ENCODE measurements at places on chromosomes 7 and 10.
A peak's percentile ranks its signal among the peaks of the same experiment; 100 is the strongest.

DNA sequence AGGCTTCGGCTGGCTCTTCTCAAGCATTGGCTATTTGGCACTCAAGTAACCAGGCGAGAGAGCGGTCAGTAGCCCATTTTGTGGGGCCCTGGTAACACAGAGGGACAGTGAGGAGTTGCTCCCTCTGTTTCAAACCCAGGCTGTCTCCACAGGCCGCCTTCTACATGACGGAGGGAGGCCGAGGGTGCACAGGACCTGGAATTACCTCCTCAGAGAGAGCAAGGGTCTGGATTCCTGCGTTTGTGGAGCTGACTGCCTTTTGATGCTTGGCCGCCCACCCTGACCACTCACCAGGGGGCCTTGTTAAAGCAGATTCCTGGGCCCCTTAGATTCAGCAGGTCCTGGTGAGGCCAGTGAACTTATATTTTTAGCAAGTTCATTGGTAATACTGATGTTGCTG, 12.3 kb downstream of the UPP1 start:
- DNase-seq, result no peak

DNA sequence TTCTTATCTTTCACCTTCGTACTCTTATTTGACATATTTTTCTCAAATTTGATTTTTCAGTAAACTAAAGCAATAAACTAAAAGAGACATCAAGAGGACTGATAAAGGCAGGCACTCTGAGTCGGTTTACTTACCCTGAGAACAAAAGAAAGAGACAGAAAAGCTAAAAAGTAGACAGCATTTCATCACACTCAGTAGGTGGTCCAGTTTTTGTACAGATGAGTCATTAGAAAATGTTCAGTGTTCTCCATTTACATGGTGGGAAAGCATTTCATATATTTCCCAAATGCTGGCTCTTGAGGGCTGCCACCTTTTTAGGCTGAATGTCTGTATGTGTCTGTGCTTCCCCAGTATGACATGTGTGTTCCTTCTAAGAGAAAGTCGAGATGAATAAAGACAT, 52.7 kb downstream of the NHLRC2 start:
- DNase-seq, result no peak

DNA sequence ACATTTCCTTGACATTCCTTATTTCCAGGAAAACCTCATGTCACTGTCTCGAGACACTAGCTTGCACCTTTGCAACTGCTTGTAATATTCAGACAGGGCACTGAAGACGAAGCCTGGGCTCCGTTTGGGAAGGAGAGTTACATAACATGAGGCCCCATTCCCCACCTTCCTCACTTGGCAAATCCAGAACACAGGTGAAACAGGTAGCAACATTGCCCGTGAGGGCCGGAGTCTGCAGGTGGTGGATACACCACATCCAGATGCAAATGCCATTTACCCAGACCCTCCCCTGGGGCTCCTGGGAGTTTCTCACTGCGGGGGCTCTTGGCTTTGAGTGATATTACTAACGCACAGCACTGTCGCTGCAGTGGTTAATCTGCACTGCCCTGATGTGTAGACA, 491.0 kb downstream of the PTPRN2 start:
- no peak for DNase-seq

GRCh38 chr7:114930829-114931655, 9.1 kb downstream of the MDFIC start:
- DNase-seq, result no peak

GRCh38 chr7:1058821-1059199, 14.5 kb downstream of the GPR146 start:
- no peak for DNase-seq

- no peak for DNase-seq
Measured at GRCh38 chr7:22653951-22654350, 73.0 kb upstream of the IL6 start.

DNA sequence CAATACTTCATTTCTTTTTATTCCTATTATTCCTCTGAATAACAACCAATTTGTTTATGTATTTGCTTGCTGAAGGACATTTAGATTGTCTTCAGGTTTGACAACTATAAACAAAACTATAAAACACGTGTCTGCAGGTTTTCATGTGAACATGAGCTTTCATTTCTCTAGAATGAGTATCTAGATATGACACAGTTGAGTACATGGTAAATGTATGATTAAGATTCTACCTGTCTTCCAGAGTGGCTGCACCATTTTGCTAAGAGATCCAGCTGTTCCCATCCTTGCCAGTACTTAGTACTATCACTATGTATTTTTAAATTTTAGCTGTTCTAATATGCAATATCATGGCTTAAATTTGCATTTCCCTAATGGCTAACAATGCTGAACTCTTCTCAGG, 10.1 kb downstream of the MCMBP start:
- DNase-seq, result no peak

DNA sequence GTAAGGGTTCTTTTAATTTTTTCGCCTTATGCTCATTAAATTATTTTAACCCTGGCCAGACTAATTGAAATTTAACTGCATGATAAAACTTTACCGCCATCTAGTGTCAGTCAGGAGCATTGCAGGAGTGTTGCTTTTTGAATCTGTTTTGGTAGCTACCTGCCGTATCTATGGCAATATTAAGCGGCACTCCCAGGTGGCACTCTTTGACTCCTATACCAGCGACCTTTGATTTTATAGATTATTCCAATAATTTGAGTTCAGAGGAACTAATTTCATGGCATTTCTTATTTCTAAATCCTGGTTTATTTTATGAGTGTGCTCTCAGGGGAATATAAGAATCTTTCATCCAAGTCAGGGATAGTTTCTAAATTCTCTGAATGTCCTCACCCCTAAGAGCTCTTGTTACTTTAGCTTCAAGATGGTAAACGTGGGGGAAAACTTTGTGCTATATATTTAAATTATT, 198.9 kb downstream of the REEP3 start:
- DNase-seq, result peak; percentile 65

DNA sequence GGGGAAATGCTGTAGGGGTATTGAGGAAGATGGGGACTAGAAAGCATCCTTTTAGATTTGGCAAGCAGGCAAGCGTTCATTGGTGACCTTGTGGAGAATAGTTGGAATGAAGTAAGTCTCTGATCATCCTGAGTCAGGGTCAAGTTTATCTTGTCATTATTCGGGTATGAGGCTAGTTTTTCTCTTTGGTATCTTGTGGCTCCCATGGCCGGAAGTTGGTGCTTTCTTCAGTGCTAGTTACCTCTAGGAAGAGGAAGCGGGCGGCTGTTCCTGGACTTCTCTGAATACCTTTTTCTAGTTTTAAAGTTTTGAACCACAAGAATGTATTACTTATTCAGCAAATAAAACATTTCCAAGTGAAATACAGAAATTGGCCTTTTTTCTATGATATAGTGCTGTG, 9.2 kb downstream of the CREM start:
- no peak for DNase-seq

GRCh38 chr10:82552267-82552666, 677.3 kb downstream of the NRG3 start:
- no peak for DNase-seq

GRCh38 chr10:7734821-7735220, 31.7 kb downstream of the ITIH2 start:
- no peak for DNase-seq

- DNase-seq, result no peak
Measured at GRCh38 chr7:157526913-157527634, 190.3 kb downstream of the DNAJB6 start.

DNA sequence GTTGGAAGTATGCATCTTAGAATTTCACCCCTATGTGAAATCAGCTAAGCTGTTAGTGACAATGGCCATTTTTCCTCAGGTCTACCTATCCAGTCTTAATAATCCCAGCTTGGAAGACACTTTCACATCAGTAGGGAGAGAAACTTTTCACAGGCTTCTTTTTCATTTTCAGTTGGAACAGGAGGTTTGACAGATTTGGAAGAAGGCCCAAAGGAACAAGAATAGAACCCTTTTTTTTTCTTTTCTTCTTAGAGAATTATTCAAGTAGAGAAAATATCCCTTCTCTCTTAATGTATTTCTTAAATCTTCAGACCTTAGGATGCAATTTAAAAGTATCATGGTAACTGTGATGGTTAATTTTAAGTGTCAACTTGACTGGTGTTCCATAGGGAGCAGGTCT, 410.5 kb upstream of the C7orf33 start:
- DNase-seq, result no peak

DNA sequence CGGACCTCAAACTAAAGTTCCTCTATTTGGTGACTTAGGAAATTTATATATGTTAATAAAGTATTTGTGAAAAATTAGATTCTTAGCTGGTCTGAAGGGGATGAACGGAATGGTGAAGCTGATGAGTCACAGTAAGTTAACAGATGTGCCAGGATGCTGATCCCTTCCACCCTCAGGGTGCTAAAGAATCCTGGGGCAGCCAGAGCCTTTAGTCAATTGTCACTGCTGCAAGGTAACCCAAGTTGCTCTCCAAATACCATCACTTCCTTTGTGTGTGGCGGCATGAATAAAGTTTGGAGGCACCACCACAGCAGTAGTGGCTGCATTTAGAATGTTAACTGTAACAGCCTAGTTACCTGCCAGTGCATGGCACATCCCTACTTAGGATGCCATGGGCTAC, 222.6 kb upstream of the PPP1R3A start:
- no peak for DNase-seq

GRCh38 chr10:91632671-91633550, at the start of gene PPP1R3C:
Gene PPP1R3C (minus strand): TSS chr10:91633071. CDS start chr10:91632969, 102 bp downstream.
- peak; percentile 58 for DNase-seq

DNA sequence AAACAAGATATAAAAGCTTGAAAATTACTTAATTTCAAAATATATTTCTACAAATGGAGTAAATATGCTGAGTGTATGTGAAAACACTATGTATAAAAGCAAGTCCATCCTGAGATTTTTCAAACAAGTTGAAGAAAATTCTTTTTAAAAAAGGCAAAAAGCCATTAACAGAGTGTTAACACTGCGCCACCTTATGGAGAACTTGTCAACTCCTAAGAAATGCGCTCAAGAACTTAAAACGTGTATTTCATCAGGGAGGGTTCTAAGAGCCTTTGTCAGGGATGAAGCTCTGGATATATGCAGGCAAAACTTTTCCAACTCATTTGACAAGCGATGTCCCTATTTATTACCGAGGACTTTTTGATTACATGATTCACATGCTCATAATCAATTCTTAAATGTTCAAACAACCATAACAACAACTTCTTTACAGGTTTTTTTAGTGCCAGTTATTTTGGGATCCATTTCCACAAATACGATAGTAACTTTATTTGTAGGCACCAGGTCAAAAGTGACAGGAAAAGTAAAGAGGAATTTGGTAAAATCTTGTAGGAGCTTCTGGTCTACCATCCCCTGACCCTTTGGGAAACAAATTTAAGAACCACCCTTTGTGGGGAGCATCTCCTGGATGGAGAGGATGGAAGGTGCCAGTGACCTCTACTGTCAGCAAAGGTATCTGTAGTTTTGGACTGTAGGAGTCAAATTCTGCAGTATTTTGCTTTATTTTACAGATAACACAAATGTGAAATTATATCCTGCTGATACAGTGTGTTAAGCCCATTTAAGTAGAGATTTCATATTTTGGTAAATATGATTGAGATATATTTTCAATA, 23.2 kb downstream of the CALCR start:
- no peak for DNase-seq

GRCh38 chr7:24948739-24949138, 31.2 kb downstream of the OSBPL3 start:
- DNase-seq, result no peak

DNA sequence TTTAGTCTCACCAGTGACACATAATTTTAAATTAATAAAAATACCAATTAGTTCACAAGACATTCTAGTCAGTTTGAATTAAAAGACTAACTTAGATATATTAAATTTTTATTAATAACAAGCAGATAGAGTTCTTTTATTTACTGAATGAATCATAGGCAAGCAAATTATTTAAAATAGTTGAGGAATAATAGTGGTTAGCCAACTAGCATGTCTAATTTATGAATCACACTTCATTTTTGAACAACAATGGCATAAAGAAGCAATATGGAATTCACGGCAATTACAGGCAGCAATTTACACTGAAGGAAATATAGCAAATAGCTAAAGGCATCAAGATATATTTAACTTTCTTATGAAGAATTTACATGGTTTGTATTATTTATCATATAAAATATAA, 187.0 kb upstream of the SLC26A5 start:
- DNase-seq, result no peak

DNA sequence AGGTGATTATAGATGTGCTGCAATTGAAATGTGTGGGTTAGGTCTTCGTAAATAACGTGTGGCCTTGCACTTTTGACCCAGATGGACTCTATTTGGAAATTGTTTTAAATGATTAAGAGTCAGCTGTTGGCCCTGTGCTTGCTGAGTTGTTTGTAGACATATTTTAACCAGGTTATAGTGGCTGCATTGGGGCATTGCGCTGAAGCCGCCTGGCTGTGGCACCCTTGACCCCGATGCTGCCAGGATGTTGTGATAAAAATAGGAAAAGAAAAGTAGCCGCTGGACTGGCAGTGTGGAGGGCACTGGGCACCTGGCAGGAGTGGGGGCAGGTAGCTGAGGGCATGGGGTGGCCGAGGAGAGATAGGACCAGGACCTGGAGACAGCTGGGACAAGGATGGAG, 13.4 kb downstream of the LRRC27 start:
- no peak for DNase-seq

GRCh38 chr7:5653661-5654060, 127.8 kb downstream of the RNF216 start:
- no peak for DNase-seq

DNA sequence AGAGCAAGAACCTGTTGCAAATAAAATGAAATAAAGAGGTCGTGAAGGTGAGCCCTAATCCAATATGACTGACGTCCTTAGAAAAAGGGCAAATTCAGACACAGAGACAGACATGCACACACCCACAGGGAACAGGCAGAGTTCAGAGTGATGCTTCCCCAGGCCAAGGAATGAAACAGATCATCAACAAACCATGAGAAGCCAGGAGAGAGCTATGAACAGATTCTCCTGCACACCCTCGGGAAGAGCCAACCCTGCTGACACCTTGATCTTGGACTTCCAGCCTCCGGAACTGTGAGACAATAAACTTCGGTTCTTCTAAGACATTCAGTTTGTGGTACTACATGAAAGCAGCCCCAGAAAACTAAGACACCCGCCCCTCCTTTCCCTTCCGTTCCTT, 290.4 kb upstream of the KLF6 start:
- DNase-seq, result no peak

DNA sequence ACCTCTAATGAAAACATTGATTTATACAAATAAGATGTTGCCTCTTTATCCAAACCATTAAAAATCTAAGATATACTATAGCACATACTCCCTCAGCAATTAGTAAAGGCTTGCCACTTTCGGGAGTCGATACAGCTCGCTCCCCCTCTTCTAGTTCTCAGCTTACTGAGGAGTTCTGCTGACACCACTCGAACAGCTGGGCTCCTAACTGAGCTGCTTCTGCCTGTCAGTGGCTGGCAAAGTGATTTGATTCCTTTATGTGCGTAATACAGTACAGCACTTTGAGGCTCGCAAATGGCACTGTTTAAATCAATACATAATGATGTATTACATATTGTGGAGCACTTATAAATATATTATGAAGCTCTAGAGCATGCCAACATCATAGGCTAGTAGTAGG, 241.8 kb downstream of the CREB5 start:
- DNase-seq, result no peak

GRCh38 chr7:32957326-32958045, at the start of gene FKBP9:
Gene FKBP9 (plus strand): TSS chr7:32957440. CDS start chr7:32957574, 134 bp downstream.
- peak; percentile 57 for DNase-seq

GRCh38 chr7:18815261-18815960, 302.0 kb downstream of the TWIST1 start:
- DNase-seq, result no peak

- DNase-seq, result no peak
Measured at GRCh38 chr10:103666087-103666761, 172.7 kb downstream of the NEURL1 start.

- no peak for DNase-seq
Measured at GRCh38 chr10:133100706-133101415, 13.1 kb downstream of the ADGRA1 start.
